ENCODE measurements at places on chromosomes 6 and 20. TPM values are rescaled to one million over a fixed set of nuclear protein-coding genes. Genes with fewer than 3 reads are reported as not detected.

The FNDC11 gene
- 0.29 TPM for total RNA-seq

The POPDC3 gene
- not detected for total RNA-seq

The VSTM2L gene
- total RNA-seq: 0.44 TPM

The OVOL2 gene
- 34.1 TPM for total RNA-seq

The NRSN1 gene
- total RNA-seq: not detected

The CALHM4 gene
- not detected for total RNA-seq

The HLA-DRB1 gene
- 90.3 TPM for total RNA-seq

GRCh38 chr20:20834008-20834407, 121.6 kb upstream of the RALGAPA2 start:
- DNase-seq: no peak

- no peak for DNase-seq
These were observed 16.9 kb upstream of the ANGPT4 start for GRCh38 chr20:933029-933428.

- no peak for DNase-seq
These were observed 18.6 kb downstream of the PRKN start for GRCh38 chr6:162708971-162709370.

- no peak for DNase-seq
These were observed 12.0 kb upstream of the DDX43 start for GRCh38 chr6:73382462-73383113.

GRCh38 chr6:14791526-14791925, 454.3 kb upstream of the JARID2 start:
- DNase-seq: no peak

DNA sequence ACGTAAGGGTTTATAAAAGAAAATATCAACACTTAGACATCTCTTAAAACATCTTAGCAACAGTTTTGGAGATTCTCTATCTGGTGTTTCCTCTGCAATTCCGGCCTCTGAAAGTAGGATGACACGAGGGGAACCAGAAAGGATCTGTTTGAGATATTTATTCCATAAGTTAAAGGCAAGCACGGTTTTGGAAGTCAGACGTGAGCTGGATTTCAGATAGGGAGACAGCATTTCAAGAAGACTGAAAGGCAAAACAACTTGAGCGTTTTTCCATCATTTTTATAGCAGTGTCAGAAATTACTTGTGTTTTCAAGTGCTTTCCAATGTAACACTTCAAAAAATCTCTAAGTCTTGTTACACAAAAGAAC, 52.9 kb upstream of the BTN3A2 start:
- no peak for DNase-seq

DNA sequence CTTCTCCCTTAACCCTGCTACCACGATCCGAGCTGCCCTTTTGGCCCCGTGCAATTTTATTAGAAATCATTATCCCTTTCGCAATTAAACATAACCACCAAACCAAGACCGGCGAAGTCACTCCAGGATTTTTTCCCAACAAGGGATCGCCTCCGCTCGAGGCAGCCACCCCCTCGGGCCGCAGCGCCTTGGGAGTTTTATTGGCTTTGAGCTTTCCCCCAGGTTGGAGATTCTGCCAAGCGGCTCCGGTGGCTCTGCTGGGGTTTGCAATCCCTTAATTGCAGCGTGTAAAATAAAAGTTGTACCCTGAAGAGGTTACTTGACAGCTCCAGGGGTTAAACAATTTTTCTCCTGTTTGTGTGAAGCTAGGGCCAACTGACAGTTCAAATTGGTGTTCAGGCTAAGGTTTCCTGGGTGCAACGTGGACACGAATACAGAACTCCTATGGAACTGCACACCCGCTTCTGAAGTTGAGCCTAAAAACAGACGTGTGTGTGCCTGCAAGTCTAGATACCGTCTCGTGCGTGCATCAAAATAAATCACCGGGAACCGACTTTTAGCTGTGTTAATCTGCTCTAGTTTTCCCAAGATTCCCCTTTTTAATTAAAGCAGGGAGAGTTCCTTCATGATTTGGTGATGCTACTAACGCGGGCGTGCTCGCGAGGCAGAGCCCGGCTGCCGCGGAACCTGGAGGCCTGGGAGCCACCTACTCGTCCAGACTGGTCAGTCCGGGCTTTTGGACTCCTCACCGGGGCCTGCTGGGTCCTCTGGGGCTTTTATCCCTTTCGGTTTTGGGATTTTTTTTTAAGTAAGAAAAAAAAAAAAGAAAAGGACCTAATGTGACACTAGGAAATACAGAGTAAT, 975 bp upstream of the TFAP2A start:
- no peak for DNase-seq

GRCh38 chr6:90446164-90446563, 140.7 kb downstream of the MAP3K7 start:
- no peak for DNase-seq

DNA sequence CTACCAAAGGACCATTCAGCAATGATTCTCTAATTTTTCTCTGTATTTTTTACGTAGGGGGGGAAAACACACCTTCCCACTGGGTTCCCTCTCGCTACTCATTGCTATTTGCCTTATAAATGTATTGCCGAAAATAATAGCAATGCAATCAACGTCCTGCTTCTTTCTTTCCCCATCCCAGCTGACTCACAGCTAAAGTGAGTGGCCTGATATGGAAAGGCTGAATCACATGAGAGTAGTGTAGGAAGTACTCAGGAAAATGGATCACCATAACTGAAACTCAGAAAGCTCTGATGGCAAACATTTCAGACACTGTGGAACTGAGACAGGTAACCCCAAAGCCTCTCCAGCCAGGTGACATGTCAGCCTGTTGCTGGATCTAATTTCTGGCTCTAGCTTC, 49.3 kb upstream of the SRPK1 start:
- no peak for DNase-seq

DNA sequence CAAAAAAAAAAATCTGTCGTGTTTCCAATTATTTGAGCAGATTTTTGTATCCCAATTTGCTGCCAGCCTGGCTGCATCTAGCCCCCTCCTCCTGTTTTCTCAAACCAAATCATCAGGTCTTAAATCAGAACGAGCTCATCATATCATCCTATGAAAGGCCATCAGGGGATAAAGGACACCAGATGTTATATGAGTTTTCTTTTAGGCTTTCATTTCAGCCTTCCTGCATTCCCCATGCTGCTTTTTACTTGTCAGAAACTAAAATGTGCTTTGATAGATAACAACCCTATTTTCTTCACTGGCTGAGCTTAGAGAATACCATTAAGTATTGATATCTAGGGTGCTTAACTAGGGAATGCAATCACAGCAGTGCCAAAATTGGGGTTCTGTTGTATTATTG, 968.4 kb upstream of the SLC35B3 start:
- no peak for DNase-seq

- no peak for DNase-seq
These were observed 182.5 kb downstream of the CDC5L start for GRCh38 chr6:44569931-44570385.

DNA sequence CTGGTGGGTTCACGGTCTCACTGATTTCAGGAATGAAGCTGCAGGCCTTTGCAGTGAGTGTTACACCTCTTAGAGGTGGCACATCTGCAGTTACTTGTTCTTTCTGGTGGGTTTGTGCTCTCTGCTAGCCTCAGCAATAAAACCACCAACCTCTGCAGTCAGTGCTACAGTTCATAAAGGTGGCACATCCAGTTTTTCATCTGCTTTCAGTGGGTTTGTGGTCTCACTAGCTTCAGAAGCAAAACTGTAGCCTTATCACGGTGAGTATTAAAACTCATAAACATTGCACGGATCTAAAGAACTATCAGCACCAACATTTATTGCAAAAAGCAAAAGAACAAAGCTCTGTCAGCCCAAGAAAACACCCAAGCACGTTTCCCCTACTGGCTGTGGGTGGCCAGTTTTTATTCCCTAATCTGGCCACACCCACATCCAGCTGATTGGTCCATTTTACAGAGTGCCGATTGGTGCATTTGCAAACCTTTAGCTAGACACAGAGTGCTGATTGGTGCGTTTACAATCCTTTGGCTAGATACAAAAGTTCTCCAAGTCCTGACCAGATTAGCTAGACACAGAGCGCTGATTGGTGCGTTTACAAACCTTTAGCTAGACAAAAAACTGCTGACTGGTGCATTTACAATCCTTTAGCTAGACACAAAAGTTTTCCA, 3.4 kb upstream of the TMEM14C start:
- no peak for DNase-seq

DNA sequence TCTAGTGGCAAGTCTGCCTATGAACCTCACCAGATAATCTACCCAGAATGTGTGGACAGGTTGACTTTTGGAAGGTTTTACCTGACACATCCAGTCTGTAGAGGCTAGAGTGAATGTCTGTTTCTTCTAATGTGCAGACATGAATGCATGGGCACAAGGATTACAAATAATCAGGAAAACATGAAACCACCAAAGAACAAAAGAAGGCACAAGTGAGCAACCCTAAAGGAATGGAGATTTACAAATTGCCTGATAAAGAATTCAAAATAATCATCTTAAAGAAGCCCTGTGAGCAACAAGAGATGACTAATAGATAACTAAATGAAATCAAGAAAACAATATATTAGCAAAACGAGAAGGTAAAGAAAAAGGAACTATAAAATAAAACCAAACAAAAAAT, 876.1 kb upstream of the ADGRB3 start:
- no peak for DNase-seq

- no peak for DNase-seq
These were observed 589.2 kb downstream of the PHF3 start for GRCh38 chr6:64224819-64225218.
